ENCODE measurements at places on chromosomes 11 and 22. TPM values are rescaled to one million over a fixed set of nuclear protein-coding genes. Genes with fewer than 3 reads are reported as not detected.

Gene NELL1
- not detected for total RNA-seq

DNA sequence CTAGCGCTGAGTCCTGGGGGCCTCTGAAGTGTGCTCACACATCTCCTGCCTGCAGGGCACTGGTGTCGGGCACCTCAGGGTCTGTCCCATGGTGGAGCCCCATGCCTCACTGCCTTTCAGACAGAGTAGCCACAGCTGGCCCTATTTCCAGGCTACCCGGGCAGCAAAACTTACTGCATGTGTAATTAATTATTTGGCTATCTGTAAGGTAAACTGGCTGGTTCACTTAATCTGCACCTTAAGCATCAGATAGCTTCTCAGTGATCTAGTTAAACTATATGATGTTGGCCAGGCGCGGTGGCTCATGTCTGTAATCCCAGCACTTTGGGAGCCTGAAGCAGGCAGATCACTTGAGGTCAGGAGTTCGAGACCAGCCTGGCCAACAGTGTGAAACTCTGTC is 5.3 kb downstream of the PNPLA3 start:
- H3K4me1 ChIP-seq, result no peaks in the 10 kb centered on the region
- H3K36me3 ChIP-seq, result no peaks in the 10 kb centered on the region
- no peak overlapping the region for H3K27ac ChIP-seq
- DNase-seq, result no peak

- no peak for DNase-seq
- no peaks in the 10 kb centered on the region for H3K27me3 ChIP-seq
- H3K4me3 ChIP-seq, result no peak overlapping the region
Observed at GRCh38 chr11:10659339-10660216, 34.0 kb downstream of the IRAG1 start.

DNA sequence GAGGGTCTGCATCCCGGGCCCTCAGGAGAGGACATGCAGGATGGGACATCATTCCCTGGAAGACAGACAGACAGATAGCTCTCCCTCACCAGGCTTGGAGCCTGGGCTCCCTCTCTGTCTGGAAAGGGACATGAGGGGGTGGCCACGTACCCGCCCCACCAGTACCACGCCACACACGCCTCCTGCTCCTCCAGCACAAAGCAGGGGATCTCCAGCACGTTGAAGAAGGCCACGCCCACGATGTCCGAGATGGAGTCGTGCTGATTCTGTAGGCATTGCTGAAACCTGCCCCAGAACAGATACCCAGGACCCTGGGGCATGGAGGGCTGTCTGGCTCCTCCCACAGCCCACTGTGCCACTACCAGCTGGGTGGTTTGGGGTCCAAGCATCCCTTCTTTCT is 2.2 kb downstream of the PLA2G3 start:
- no peaks in the 10 kb centered on the region for H3K27me3 ChIP-seq
- no peak for DNase-seq
- H3K27ac ChIP-seq, result no peak overlapping the region
- no peak overlapping the region for H3K4me3 ChIP-seq
- H3K36me3 ChIP-seq, result no peaks in the 10 kb centered on the region

Gene KLHDC7B
- total RNA-seq, result 7.4 TPM

Gene INS
- not detected for total RNA-seq

Gene TRIM29
- not detected for total RNA-seq

Gene IL18BP
- total RNA-seq, result 5.4 TPM

DNA sequence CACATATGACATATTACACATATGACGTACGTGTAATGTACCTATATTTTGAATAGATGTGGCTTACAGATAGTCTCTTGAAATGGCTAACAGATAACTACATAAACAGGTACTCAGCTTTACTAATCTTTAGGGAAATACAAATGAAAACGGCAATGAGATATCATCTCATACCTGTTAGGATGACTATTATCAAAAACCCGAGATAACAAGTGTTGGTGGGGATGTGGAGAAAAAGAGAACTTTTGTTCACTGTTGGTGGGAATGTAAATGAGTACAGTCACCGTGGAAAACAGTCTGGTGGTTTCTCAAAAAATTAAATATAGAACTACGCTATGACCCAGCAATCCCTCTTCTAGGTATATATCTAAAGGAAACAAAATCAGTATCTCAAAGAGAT is 247.6 kb downstream of the ETS1 start:
- no peak overlapping the region for H3K4me3 ChIP-seq
- peaks cover 84% of the 10 kb centered on the region for H3K4me1 ChIP-seq
- no peaks in the 10 kb centered on the region for H3K36me3 ChIP-seq
- H3K27ac ChIP-seq, result peak overlapping the region; percentile 89
- no peak for DNase-seq
- H3K27me3 ChIP-seq, result no peaks in the 10 kb centered on the region

DNA sequence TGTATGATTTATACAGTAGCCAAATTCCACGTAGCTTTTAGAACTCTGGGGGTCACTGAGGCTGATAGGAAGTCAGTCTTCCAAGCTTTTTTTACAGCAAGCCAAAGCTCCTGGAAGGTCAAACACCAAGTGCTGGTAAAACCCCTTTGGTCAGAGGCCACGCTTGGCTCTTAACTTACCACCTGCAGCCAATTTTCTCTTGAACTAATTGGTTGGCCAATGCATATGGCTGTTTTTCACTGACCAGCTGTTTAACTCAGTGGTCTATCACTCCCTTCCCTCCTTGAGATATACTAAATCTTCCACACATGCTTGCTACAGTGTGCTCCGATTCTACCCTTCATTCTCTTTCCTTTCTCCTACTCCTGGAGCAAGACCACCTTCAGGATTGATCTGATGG is 116.0 kb downstream of the FAR1 start:
- no peak overlapping the region for H3K27ac ChIP-seq
- no peaks in the 10 kb centered on the region for H3K27me3 ChIP-seq
- H3K4me3 ChIP-seq, result no peak overlapping the region
- H3K4me1 ChIP-seq, result no peaks in the 10 kb centered on the region
- no peak for DNase-seq

DNA sequence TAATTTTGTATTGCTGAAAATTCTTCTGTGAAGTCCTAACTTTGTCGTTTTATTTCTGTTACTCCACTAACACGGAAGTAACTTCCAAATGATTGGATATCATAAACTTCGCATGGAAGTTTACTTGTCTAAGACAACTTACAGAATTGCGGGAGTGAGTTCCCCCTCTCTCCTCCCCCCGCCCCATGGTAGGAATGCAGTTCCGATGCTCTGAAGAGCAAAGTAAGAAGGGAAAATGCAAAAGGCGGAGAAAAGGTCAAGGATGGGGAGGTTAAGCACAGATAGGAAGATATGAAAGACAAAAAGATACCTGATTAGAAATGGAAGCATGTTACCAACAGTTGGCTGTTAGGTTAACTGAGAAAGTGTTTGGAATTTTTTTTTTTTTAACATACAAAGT is 1.3 kb downstream of the EIF3M start:
- H3K4me1 ChIP-seq, result peaks cover 40% of the 10 kb centered on the region
- H3K36me3 ChIP-seq, result peaks cover 34% of the 10 kb centered on the region
- no peaks in the 10 kb centered on the region for H3K27me3 ChIP-seq
